ENCODE measurements at places on chromosomes 4 and X.

GRCh38 chrX:16711219-16711811, 1.2 kb downstream of the CTPS2 start:
- no peak for DNase-seq

- DNase-seq = no peak
Measured at GRCh38 chr4:6017800-6018199, 431 bp downstream of the C4orf50 start.

- no peak for DNase-seq
Measured at GRCh38 chr4:165556383-165556782, 177.6 kb downstream of the CPE start.

GRCh38 chrX:63754136-63754859, 30.7 kb downstream of the ARHGEF9 start:
- peak; percentile 7 for DNase-seq

- peak; percentile 47 for DNase-seq
Measured at GRCh38 chr4:8176547-8177399, 18.2 kb upstream of the ABLIM2 start.

DNA sequence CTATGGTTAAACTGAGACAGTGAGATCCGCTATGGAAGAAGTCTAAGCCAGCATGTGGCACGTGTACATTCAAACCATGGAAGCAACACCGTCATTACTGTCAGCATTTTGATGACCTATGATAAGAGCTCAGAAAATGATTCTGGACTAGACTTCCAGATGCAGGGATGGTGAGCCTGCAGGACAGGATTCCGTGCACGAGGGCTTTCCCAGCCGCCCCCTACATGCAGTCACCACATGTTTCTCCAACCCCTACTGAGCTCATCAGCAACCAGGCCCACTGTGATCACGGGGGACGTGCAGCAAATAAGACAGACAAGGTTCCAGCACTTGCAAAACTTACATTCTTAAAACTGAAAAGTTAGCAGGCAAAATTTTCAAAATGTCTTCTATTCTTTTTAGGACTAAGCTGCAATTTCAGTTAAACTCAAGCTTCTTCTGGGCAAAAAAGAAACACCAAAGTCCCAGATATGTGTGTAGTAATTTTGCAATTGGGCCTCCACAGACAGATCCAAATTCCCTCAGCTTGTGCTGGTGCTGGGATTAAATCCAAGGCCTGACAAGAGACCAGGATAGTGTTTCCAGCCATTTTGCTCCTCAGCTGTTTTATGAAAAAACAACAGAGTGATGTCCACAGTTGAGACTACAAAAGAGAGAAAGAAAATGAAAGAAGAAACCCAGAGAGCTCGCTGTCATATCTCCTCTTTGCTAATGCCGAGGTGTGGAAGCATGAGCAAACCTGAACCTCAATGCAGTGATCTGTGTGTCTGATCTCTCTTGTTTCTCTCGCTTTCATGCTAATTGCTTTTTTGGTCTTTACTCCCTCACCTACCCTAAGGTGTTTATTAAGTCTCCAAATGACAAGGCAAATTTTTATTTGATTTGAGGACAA, 118.2 kb downstream of the AFAP1 start:
- DNase-seq = no peak

DNA sequence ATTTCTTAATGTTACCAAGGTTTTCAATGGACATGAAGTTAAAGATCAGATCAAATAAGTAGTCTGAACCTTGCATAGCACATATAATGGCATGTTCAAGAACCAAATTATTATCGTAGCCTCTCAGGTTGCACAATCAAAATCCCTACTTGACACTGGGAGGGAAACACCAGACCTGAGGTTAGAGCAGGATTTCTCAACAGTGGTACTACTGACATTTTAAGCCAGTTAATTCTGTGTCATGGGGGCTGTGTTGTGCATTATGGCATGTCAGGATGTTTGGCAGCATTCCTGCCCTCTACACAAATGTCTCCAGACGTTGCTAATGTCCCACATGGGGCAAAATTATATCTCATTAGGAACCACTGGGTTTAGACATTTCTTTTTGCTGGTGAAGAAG, 20.8 kb downstream of the RLIM start:
- no peak for DNase-seq

DNA sequence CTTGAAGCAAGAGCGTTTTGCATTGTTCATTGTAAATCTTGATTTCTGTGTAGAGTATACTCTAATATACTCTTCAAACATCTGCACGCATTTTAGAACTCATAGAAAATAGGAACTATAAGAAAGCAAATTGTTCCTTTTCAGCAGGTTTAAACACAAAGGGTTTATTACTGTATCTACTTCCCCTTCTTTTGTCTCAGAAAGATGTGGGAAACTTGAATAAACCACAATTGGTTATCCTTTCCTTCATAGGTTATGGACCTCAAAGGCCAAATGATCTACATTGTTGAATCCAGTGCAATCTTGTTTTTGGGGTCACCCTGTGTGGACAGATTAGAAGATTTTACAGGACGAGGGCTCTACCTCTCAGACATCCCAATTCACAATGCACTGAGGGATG, 46.0 kb upstream of the GUCY1B1 start:
- DNase-seq = no peak

DNA sequence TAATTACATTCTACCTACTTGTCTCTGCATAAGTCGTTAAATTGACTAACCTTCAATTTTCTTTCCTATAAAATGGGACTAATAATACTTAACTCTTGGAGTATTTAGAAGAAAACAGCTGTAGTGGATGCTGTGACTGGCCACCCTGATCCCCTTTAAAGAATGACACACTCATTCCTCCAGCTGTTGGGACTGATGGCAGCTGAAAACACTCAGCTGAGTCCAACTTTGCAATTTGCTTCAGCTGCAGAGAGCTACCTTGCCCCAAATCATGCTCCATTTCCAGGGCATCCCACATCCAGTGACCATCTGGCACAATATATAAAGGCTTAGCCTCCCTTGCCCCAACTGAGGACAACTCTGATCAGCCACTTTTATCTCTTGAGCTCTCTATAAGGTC, 89.1 kb downstream of the MID1IP1 start:
- DNase-seq = no peak

GRCh38 chrX:119231936-119232445, 4.1 kb upstream of the PGRMC1 start:
- DNase-seq = no peak

- peak; percentile 68 for DNase-seq
Measured at GRCh38 chr4:2059046-2059725, at the start of gene NAT8L. TSS of gene NAT8L (plus strand) at chr4:2059327. CDS start at chr4:2059512, 185 bp downstream.

DNA sequence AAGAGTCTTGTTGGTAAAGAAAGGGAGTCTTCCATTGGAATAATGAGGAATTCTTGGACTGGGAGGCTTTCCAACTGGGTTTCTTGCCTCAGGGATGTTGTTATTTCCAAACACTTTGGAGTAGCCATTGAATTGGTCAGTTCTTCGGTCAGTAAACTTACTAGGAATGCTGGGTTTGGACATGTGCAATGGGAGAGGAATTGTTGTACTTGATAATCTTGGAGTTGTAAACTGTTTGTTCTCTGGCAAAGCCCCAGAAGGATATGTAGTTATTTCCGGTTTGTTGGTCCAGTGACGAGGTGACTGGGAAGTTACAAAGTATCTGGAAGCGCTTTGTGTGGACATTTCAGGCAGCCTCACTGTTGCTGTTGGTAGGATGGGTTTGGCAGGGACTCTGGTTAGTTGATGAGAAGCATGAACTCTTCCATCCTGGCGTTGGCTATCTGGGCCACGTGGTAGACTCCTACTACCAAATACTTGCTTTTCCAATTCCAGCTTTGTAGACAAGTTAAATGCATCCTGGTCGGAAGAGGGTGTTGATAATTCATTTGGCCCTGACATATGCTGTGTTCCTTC, 25.9 kb downstream of the MXRA5 start:
- DNase-seq = no peak

DNA sequence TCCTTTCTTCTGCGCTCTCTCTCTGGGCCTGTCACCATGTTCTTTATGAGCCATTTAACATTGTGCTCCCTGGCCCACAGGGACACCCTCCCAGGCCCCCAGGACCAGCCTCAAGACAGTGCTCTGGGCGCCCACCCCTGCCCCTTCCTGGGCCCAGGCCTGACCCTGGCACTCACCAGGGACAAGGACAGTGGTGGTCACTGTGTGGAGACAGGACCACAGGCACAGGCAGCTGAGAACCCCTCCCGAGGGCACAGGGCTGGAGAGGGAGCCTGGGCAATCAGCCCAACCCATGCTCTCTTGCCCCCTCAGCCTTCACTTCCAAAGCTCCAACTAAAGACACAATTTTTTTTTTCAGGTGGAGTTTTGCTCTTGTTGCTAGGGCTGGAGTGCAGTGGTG, 218.2 kb upstream of the PSAPL1 start:
- no peak for DNase-seq

GRCh38 chrX:30734782-30735181, 81.6 kb downstream of the GK start:
- DNase-seq = no peak

- no peak for DNase-seq
Measured at GRCh38 chr4:124804041-124804440, 91.5 kb upstream of the ANKRD50 start.

DNA sequence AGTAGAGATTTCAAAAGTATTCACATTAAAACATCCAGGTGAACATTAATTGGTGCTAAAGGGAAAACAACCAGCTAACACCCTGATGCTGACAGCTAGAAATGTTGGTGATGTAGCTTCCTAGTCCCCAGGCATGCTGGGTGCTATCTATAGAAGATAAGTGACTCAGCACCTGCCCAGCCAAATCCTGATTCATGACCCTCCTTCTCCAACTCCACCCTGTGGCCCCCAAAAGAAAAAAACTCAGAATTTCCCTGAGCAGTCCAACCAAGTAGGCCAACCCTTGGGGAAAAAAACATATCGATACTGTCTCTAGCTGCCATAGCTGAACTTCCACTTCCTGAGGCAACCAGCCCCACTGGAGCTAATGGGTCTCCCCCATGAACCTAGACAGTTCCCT, 197.6 kb upstream of the KLF3 start:
- DNase-seq = no peak

DNA sequence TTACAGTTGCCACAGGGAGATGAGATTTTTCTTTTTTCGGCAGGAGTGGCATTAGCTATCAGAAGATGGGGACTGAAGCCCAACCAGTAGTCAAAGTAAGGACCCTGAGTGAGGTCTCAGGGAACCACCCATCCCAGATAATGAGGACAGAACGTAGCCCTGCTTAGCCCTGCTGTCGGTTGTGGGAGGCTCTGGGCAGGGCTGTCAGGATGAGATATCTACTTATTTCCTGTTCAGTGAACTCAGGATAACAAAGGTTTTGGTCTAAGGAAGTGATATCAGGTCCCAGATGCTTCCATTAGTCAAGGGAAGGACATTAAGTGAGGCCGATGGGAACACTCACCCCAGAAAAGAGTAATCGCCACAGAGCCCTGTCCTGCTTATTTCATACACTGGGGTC, 2.3 kb downstream of the MAGEB16 start:
- no peak for DNase-seq

GRCh38 chr4:62791386-62791785, 1591.3 kb downstream of the ADGRL3 start:
- DNase-seq = no peak

GRCh38 chrX:63426519-63426918, 75.4 kb upstream of the SPIN4 start:
- DNase-seq = no peak

GRCh38 chrX:125295337-125295736, 24.3 kb upstream of the TEX13C start:
- DNase-seq = no peak

- DNase-seq = no peak
Measured at GRCh38 chrX:10821293-10821692, 200.9 kb upstream of the MID1 start.

DNA sequence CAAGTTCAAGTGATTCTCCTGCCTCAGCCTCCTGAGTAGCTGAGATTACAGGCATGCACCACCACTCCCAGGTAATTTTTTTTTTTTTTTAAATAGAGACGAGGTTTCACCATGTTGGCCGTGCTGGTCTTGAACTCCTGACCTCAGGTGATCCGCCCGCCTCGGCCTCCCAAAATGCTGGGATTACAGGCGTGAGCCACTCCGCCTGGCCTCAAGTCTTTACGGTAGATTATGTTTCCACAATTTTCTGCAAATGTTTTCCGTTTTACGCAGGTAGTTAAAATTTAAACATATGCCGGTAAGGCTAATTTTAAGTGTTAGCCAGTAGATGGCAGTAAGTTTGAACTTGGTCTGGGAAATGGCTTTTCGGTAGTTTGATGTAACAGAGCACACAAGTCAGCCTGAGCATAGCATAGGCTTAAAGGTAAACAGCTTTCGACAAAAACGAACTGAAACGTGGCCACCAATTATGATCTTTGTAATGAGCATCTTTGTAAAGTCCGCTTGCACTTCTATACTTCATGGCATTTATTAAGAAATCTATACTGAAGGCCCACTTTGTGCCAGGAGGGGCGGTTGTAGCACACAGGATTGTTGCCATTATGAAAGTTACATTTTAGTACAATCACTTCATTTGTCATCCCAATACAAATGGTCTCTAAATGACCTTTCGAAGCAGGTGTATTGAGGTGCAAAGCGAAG, 31.1 kb downstream of the CCKAR start:
- peak; percentile 47 for DNase-seq

DNA sequence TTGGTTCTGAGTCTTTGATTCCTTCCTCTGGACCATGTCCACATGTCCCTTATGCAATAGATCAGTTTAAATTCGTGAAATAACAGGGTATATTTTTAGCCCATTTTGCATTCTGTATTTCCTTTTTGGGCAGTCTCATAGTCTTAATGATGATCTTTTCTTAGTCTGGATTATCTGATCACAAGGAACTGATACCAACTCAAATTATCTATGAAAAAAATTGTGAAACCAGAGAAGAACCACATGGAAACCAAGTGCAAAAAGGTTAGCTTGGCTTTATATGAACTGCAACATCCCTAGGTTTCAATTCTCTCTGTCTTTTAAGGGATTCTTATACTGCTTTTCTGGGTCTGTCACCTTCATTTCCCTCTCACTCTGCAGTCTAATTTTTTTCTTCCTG, 608.6 kb upstream of the AADAT start:
- DNase-seq = no peak

- no peak for DNase-seq
Measured at GRCh38 chr4:181593703-181594102, 649.5 kb upstream of the TENM3 start.

DNA sequence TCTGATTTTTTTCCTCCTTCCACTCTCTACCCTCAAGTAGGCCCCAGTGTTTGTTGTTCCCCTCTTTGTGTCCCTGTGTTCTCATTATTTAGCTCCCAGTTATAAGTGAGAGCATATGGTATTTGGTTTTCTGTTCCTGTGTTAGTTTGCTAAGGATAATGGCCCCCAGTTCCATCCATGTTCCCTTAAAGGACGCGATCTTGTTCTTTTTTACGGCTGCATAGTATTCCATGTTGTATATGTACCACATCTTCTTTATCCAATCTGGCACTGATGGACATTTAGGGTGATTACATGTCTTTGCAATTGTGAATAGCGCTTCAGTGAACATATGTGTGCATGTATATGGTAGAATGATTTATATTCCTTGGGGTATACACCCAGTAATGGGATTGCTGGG, 54.5 kb upstream of the BTC start:
- no peak for DNase-seq

- DNase-seq = no peak
Measured at GRCh38 chrX:133473451-133473850, 58.2 kb upstream of the GPC4 start.

- no peak for DNase-seq
Measured at GRCh38 chrX:136765821-136766356, 14.8 kb downstream of the ARHGEF6 start.
